NCI-H2107 (cell line): ENCODE measurements at places on chromosomes 5 and 9.

GRCh38 chr5:133232011-133232410, 180.2 kb downstream of the HSPA4 start:
- no peak for DNase-seq

DNA sequence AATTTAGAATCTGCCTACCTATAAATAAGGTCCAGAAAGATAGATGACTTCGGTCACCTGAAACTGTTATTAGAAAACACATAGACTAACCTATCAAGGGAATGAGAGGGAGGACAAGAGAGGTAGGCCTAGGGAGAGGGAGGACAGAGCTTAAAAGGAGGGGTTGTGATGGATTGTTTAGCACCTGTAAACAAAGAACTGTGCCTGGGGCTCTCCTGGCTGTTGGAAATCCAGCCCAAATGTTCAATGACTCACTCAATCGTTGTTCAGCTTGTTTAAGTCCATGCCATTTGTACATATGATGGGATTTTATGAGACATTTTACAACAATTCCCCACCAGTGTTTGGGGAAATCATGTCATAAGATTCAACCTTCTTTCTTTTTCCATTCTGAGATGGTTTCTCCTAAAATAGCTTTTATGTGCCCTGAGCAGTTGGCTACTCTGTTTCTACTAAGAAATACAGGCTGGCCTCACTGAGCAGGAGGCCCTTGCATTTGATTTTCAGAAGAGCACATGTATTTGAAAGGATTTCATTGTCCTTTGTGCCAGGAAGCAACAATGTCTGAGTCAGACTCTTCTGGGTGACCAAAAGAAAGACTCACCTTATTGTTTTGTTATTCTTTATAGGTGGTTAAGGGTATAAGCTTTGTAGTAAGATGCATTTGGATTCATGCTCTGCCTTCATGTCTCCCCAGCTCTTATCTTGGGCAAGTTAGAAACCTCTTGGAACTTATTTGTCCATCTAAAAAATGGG, 48.2 kb upstream of the GPR151 start:
- DNase-seq, result no peak

DNA sequence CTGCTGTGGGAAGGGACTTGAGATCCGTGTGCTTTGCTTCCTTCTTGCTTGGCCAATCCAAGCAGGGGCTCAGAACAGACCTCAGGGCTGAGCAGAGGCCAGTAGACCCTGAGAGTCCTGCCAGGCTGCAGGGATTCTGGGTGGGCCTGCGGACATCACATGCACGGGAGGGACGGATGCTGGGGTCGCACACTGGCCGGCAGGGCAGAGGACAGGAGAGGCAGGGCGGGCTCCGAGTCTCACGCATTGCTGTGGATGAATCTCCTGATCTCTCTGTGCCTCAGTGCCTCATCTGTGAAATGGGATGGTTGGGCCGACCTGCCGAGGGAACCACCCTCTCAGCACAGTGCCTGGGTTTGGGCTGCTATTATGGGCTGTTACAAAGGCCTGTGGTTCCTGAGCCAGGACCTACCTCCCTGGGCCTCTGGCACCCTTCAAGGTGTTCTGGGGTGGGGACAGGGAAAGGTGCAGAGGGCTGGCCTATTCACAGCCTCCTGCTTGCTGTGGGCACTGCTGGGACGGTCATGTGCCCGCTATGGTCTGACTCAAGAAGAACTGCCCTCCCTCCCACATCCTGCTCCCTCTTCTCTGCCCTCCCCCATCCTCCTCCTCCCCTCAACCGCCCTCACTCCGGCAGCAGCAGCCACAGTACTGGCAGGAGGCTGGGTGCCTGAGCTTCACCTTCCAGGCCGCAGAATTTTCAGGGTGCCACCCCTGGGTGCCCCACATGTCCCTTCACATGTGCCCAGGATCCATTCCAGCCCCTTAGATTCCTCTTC, 43.3 kb downstream of the NCS1 start:
- no peak for DNase-seq

GRCh38 chr5:76180814-76181805, 97.9 kb downstream of the SV2C start:
- DNase-seq, result no peak
